ENCODE measurements at places on chromosomes 12 and 14.

GRCh38 chr12:93743229-93743998, 66.2 kb downstream of the CRADD start:
- DNase-seq: no peak

- no peak for DNase-seq
Observed at GRCh38 chr12:5447320-5447719, 15.4 kb downstream of the NTF3 start.

- no peak for DNase-seq
Observed at GRCh38 chr14:69796797-69797500, at the start of gene SLC10A1. Gene SLC10A1, minus strand, starts transcription at chr14:69797241. Its CDS starts 86 bp downstream, at chr14:69797155.

DNA sequence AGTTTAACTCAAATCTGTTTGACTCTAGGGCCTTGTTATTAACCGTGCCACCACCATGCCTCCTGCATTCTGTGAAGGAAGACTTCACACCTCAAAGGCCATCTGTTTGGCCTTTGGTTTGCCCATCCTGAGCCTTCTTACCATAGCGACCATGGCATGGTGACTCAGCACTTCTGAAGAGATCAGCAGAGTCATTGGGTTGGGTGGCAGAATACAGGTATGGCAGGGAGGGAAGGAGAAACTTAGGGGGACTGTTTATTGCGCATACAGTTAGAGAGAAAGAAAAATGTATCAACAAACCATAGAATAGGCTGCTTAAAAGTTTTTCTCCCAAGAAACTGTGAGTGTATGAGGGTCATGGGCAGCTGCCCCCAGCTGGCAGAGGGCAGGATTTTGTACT, 49.2 kb downstream of the DAD1 start:
- DNase-seq: no peak

GRCh38 chr12:129190827-129191226, 337.5 kb downstream of the GLT1D1 start:
- no peak for DNase-seq

- no peak for DNase-seq
Observed at GRCh38 chr14:63543826-63544406, 739 bp upstream of the PPP2R5E start.

- no peak for DNase-seq
Observed at GRCh38 chr12:16515666-16516065, 90.3 kb downstream of the LMO3 start.

- no peak for DNase-seq
Observed at GRCh38 chr12:46131732-46132469, 136.9 kb downstream of the SLC38A1 start.

GRCh38 chr14:20748439-20748838, 2.8 kb downstream of the EDDM3A start:
- DNase-seq: no peak

DNA sequence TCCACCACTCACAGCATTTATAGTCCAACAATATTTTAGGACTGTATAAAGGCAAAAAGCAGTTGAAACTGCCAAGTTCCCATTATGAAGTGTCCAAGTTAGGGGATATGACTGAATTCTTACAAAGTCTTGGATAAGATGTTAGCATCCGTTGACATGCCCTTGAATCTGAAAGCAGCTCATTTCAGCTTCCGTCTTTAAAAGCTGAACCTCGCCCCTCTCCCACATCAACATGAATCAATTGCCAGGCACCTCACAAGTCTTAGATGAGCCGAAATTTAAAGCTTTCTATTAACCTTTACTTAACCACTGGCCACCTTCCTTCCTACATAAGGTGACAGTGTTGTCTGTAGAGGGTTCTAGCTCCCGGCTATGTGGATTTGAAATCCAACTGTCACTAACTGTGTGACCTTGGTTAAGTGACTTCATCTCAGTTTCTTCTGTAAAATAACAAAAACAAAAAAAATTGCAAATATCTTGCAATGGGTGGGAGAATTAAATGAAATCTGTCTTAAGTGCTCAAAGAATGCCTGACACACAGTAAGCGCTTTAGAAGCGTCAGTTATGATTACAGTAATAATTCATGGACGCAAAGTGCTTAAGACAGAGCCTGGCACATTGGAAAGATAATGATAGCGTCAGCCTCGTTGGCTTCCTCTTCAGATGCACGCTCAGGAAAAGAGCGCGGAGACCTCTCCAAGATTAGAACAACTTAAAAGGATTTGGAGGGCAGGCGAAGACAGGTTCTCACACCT, 1.2 kb downstream of the PPP1CC start:
- no peak for DNase-seq

DNA sequence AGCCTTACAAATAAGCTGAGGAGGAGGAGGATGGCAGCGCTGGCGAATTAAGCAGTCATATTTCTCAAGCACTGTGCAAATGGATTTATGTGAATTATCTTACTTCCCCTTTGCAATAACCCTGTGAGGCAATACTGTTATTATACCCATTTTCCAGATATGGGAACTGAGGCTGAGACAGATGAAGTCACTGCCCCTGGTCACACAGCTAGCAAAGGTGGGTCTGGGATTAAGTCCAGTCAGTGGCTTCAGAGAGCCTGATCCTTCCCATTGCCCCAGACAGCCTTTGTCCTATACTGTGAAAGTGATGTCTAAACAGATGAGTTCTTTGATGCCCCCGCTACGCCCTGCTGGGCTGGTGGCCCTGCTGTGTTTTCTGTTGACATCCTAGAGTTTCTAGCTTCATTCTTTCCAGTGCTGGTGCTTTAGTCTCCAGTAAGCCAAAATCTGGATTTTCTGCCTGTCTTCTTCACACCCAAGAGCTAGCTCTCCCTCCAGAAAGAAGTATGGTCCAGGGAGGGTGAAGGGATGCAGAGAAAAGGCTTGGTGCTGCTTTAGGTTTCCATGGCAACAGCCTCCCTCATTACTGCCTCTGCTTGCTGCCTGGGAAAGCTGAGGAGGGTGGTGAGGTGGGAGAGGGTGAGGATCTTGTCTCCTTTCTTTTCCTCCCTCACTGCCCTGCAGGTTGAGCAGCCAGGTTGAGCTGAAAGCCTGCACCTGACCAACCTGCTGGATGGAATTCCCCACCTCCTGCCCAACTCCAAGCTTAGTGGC, 30.7 kb downstream of the TMEM63C start:
- no peak for DNase-seq

DNA sequence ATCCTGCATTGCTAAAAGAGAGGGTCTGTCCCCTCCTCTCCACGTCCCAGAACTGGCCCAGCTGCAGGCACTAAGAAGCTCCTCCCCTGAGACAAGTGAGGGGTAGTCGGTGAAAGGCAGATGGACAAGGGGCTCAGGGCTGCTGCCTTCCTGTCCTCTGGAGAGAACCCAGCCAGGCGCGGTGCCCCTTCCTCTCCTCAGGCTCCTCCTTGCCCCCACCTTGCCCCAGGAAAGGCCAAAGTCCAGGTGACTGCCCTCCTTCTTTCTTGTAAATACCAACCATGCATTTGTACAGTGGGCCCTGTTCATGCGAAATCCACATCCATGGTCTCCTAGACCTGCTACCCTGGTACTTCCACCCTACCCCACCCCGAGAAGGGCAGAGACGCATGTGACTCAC, 9.7 kb downstream of the PPP1R1A start:
- DNase-seq: no peak

DNA sequence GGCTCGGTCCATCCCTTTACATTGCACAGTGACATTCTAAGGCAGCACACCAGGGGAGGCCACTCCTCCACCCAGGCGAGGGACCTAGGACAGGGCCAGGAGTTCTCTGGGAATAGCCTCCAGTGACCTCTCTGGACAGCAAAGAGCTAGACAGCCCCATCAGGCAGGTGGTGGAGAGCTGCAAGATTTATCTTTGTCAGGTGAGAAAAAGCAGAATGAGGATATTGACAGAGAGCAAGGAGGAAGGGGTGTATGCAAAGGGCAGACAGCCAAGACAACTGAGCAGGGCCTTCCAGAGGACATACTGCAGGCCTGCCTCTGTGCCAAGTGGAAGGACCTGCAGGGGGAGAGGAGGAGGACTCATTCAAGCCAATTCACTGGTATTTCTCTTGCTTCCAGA, 112.4 kb upstream of the MAX start:
- no peak for DNase-seq

DNA sequence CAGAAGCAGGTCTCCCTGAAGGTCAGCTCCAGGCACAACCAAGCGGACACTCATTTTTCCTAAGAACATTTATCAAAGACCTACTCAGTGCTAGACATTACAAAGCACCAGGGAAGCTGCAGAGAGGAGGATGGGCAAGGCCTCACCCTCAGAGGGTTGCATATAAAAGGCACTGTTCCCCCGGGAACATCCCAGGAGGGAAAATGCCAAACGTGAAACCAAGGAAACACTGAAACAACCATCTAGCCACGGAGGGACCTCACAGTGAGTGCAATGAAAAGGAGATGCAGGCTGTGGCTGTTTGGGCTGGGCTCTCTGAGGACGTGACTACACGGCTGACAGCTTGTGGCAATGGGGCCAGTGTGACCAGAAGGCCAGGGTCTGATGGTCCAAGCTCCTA, 117.4 kb upstream of the VASH1 start:
- no peak for DNase-seq

GRCh38 chr14:99679543-99679942, 4.6 kb upstream of the CYP46A1 start:
- DNase-seq: no peak

DNA sequence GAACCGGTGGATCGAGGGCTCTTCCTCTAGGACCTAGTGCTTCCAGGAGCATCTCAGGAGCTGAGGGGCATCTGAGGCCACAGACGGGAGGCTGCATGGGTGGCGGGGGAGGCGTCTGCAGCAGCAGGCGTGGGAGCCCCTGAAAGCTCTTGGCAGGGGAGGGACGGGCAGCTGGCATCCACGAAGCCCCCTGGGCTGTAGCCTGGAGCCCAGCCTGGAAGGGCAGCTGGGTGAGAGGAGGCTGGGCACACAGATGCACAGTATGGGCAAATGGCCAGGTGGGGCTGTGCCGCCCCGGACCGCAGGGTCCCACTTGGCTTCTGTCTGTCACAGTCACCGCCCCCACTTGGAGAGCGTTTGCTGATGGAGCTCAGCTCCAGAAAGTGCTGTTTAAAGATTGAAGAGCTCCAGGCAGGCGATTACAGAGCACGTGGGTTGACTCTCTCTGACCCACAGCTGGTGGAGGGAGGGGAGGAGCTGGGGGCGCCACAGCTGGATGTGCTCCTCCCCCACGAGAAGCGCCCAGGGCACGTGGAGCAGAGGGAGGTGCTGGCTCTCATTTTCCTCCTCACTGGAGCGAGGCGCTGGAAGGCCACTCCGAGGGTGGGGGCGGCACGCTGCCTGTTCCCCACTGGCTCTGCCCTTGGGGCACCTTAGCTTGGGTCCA, 155.0 kb upstream of the C14orf180 start:
- DNase-seq: no peak

DNA sequence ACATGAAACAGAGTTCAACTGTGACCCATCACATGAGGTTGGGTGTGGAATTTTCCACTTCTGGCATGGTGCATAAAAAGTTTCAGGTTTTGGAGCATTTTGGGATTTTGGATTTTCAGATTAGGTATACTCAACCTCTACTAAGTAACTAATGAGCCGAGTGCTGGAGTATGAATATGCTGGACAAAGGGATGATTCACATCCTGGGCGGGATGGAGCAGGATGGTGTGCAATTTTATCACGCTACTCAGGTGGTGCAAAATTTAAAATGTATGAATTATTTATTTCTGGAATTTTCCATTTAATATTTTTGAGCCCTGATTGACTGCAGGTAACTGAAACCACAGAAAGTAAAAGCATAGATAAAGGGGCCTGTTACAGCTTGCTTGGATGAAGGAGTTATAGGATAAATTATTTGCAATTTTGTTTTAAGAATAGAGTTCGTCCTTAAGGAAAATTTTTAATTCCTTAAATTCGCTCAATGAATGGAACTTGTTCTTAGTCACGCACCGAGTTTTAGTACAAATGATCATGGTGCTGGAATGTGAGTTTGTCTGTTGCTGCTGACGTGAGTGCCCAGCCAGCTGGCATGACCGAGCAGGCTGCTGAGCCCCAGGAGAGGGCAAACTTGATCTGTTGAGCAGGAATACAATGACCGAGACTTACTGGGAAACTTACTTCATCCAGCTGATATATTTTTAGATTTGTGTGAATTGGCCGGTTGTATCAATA, 176.3 kb downstream of the ESR2 start:
- no peak for DNase-seq

DNA sequence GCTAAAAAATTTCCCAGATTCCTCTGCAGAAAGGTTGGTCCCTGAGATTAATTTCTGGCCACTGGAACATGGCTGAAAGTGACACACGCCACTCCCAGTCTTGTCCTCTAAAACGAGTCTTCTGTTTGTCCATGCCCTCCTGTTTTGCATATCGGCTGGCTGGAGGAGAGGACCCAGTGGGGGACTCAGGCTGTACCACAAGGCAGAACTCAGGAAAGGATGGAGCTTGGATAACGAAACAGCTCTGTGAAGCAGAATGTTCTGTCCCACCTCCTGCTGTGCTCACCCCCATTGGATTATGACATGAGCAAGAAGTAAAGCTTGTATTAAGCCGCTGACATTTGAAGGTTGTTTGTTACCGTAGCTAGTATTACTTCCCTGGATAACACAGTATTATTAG, 856.2 kb downstream of the BCL11B start:
- DNase-seq: no peak

GRCh38 chr12:75944097-75944904, 87.3 kb downstream of the PHLDA1 start:
- no peak for DNase-seq

DNA sequence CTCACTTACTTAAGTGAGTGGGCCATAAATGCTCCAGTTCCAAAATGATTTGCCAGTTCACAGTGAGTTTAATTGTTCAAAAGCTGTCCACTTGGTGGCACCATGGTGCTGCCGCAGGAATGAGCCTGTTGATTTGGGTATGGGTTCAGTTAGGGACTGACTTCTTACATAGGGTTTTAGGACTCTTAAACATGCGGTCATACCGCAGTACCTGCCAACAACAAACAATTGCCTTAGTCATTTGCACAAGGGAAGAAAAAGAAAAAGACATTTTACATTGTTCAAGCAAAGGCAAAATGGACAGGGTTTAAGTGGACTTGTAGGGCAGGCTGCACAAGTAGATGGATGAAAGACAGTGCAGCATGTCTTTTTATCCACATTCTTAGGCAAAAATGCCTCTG, 80.0 kb upstream of the DBX2 start:
- DNase-seq: no peak

DNA sequence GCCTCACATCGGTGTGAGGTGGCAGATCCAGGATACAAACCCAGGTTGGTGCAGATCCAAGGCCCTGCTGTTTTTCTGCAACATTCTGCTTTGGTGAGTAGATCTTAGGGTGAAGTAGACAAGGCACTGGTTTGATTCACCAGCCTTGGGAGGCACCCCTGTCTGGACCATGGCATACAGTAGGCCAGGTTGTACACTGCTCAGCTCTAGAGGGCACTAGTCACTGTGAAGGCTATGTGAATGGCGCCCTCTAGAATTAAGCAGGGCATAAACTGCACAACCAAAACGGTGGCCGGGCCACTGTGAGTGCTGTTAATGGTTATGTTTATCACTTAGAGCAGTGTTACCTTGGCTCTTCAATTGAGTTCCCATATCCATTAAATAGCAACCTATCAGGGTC, 280.6 kb upstream of the PWP1 start:
- no peak for DNase-seq

DNA sequence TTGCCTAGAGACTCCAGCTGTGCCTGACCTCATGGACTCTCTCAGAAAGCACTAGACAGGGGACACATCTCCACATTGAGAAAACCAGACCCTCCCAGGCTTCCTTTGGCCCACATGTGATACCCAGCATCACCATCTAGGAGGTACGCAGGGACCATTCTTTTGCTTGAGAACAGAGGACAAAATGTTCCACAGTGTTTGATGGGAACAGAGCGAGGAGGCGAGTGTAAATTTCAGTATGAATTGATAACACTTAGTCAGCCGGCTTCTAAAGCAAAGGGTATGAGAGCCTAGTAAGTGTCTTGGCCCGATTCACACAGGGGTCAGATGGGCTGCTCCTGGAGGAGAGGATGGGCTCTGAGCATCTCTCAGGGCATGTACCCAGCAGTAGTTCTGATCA, 1052.4 kb downstream of the BCL11B start:
- no peak for DNase-seq

Measured in T-helper 17 cell (primary cell).